Right lung (tissue), 10 donors: ENCODE measurements at places on chromosomes 16 and 17.
A peak's percentile ranks its signal among the peaks of the same experiment; 100 is the strongest.

GRCh38 chr16:88777471-88778270 is 7.3 kb downstream of the PIEZO1 start:
- no peak for DNase-seq

- no peak for DNase-seq
These were observed 114.6 kb downstream of the SLC39A11 start for GRCh38 chr17:72977771-72978417.

- peak; percentile 86 for DNase-seq
These were observed 50.0 kb downstream of the VAC14 start for GRCh38 chr16:70750893-70751467.

DNA sequence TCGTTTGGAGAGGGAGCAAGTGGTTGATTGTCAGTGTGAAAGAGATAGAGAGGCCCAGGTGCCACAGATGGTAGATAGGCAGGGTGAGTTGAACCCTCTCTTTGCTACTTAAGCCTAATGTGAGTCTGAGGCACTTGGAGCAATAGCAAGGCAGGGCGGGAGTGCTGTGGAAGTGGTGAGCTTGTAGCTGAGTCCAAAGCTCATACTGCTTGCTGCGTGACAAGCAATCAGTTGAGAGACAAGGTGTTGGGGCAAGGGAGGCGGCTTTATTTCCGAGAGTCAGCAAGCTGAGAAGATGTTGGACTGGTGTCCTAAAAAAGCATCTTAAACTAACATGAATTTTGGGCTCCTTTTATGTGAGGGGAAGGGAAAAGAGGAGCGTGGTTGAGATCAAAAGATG is 112.9 kb upstream of the ZKSCAN2 start:
- DNase-seq = no peak

DNA sequence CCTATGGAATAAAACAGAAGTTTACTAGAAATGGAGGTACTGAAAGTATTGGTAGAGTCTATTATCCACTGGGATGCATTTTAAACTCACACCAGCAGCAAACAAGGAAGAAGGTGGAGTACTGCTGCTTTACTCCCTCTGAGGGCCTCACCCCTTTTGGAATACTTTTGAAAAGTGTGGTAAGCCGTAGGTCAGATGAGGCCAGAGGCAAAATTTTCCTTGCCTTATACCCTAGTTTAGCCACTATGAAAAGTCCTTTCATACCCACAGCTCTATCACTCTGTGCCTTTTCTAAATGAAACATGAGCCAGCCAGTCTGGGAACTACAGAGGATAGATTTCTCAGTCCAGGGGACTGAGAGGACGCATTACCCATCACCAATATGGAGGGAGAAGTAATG is 14.0 kb downstream of the GDE1 start:
- no peak for DNase-seq

GRCh38 chr17:68452724-68453290 is 4.5 kb downstream of the WIPI1 start:
- DNase-seq = no peak

GRCh38 chr17:42744283-42744805 is 496 bp downstream of the EZH1 start:
- no peak for DNase-seq

GRCh38 chr16:20393801-20394577 is 10.5 kb downstream of the PDILT start:
- peak; percentile 43 for DNase-seq

- DNase-seq = no peak
These were observed 43.1 kb downstream of the CDH8 start for GRCh38 chr16:61993108-61993507.

GRCh38 chr16:66544016-66544757 is 5.7 kb downstream of the TK2 start:
- DNase-seq = no peak

DNA sequence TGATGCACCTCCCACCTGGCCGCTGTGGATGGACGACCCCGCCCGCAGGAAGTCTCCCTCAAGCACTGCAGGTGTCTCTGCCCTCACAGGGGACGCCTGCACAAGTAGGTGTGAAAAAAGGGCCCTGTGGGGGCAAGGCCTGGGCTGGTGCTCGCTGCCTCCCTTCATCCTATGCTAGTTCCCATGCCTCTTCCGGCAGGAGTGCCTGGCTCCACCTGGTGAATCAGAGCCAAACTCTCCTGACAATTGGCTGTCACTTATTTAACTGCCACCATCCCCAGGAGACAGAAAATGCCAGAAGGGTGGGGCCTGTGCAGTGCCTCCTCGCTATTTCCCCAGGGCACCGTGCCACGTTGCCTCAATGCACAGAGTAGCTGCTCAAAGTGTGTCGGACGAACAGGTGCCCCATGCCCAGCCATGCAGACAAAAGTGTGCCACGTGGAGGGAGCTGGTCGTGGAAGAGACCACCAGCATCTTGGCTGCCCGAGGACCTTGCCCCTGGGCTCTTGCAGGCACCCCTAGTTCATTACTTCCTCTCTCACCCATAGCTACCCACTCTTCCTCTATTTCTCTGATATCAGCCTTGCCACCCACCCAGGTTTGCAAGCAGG is 170.7 kb downstream of the SEC14L1 start:
- no peak for DNase-seq

GRCh38 chr16:75460446-75460845 is 4.0 kb downstream of the TMEM170A start:
- DNase-seq = peak; percentile 90

DNA sequence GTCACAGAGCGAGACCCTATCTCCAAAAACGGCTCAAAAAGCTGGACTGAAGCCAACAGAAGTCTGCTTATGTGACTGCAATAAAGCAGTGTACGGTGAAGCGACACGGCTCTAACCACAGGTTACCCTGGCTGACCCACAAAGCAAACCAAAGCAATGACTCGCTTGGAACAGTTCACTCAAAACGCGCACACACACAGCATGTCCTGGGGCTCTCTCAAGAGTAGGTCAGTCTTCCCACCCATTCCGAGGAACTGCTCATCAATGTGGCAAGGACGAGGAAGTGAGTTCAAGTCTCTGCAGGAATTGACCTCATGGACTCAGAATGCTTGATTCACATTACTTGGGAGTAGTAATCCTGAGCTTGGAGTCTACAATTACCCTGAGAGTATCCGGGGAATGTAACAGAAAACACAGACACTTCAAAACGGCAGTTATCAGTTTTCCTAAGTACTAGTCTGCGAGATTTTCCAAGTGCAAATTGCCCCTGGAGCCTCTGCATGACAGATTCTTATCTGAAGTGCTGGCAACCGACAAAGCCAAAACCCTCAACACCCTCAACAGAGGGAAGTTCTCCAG is 25.4 kb downstream of the PELP1 start:
- DNase-seq = no peak

DNA sequence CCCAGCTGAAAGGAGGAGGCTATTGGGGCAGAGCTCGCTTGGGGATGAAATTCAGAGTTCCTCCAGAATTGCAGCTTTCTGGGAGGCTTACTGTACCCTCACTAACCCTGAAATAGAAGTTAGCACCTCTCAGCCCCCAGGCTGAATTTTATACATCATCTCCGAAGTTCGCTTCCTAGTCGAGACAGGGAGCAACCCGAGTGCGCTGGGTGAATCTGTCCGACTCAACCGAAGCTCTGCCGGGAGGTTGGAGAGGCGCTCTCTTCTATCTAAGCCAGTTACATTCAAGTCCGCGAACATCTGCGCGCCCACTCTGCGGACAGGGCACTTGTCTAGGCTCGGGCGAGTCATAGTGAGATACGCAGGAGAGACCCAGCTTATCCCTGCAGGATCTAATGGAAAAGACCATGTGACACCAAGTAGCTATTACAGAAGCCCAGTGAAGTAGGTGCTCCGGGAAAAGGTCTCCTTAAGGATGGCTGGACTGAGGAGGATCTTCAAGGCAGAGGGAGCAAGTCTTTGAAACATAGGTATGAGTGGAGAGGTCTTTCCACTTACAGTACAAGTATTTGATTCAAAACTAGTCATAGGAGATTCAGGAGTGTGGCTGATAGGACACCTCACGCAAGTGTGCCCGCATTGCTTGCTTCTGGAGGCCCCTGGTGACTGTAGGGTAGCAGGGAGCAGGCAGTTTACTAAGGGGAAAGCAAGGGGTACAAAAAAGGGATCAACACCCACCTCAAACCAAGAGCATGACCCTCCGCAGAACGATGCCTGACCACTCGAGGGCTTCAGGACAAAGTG is 646 bp upstream of the HES7 start:
- no peak for DNase-seq

- DNase-seq = no peak
These were observed 52.5 kb downstream of the NKD1 start for GRCh38 chr16:50600582-50601283.

GRCh38 chr17:31570951-31571892 is 179.7 kb downstream of the RAB11FIP4 start:
- no peak for DNase-seq

DNA sequence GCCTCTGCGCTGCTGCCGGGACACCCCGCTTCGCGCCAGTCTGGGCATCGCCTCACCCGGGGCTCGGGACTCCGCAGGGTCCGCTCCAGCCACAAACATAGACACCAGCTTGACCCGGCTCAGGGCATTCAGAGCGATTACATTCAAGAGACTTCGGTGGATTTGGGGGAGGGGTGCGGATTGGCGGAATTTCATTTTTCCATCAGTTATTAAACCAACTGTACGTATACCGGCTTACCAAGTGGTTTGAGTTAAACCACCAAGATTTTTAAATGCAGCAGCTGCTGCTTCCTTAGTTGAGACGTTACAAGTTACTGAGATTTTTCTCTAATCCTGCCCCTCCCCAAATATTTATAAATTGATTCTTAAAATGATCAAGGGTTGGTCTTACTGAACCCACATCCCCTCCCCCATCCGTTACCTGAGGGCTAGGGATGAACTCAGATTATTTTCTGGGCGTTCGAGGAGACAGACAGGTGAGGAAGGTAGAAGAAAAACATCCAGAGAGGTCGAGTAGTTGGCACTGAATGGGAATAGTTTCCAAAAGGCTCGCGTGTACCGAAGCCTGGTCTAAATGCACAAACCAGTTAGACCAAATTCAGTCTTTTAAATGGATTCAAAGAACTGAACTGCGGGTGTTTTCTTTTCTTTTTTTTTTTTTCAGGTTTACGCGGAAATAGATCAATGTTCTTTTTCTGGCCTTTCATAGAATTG is 1.5 kb downstream of the CRHR1 start:
- no peak for DNase-seq

GRCh38 chr17:55845385-55845784 is 94.5 kb downstream of the PCTP start:
- peak; percentile 60 for DNase-seq

DNA sequence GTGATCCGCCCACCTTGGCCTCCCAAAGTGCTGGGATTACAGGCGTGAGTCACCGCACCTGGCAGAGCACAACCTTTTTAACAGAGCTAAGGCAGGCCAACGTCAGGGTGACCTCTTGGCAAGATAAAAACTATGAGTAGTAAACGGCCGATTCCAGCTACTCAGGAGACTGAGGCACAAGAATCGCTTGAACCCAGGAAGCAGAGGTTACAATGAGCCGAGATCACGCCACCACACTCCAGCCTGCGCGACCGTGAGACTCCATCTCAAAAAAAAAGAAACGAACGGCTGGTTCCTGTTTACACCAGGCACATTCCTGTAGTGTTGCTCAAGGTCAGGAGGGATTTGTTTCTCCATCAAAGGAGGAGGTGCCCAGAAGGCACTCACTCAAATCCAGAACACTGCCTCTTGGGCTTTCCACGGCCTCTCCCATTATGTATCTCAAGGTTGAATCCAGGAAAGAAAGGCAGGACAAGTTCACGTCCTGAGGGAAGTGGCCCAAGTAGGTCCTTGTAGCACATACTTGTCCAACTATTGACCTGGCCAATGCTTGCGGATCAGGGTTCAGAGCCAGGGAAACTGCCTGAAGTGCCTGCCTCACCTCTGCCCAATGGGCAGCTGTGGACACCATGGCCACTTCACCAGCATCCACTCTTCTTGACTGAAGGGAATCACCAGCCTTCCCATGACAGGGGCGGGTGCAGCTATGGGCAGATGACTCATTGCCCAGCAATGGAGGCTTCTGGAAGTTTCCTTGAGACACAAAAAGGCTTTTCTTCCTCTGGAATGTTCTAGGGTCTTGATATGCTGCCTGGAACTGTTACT is 13.5 kb downstream of the KNOP1 start:
- no peak for DNase-seq

DNA sequence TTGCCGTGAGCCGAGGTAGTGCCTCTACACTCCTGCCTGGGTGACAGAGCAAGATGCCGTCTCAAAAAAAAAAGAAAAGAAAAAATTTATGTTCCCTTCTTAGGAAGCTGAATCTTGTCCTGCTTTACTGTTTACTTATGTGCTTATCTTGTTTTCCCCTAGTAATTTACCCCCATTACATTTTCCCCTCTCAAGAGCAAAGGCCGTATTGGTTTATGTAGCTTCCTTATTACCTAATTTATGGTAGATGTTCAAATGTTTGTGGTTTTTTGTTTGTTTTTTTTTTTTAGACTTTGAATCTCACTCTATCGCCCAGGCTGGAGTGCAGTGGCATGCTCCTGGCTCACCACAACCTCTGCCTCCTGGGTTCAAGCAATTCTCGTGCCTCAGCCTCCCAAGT is 10.3 kb upstream of the SLC52A1 start:
- no peak for DNase-seq

DNA sequence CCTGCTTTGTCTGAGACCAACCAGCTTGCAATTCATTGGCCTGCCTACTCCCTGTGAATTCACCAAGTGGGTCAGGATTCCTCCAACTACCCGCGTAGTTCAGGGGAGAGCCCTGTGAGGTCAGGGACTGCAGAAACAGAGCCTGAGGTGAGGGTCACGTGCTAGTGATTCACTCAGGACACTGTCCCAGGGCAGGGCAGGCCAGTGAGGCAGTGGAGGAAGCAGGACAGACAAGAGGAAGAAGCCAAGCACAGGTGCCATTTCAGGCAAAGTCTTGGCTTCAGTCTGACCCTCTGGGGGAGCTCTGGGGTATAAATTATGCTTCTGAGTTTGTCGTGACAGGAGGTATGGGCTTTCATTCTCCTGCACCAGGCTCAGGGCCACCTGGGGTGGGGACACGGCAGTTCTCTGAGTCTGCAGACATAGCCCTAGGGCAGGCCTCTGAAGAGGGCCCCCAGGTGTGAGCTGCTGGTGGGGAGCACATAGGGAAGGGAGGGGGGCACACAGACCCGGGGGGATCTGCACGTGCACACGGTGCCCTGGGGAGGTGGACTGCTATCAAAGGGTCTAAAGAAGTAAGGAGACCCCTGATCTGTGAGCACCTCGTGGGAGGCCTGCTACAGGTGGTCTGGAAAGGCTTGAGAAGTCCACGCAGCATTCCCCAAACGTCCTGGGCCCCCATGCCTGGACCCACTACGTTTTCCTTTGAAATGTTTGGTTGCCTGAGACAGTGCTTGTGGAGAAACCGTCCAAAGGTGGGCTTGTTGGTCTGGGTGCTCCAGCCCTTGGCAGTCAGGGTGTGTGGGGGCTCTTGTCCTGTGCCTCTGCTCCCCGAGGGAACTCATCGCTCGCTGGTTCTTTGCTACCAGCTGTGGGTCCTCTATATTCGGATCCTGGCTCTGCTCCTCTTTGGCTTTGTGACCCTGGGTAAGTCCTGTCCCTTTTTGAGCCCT is 46.4 kb downstream of the NKD1 start:
- DNase-seq = no peak

DNA sequence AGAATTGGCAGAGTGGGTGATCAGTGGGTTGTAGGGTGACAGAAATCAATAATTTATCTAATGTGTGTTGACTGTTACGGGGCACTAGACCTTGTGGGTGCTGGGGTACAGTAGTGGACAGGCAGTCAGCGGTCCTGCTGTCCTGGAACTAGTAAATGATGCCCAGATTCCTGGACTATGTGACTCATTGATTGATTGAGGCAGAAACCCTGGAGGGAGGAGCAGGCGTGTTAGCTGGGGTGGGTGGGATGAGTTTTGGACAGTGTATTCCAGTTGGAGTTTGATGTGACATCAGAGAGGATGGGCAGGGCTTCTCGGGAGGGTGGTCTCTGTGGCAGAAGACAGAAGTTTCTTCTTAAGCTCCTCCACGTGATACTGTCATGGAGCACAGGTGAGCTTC is 24.4 kb downstream of the PRMT7 start:
- DNase-seq = no peak

- DNase-seq = peak; percentile 79
These were observed 43.7 kb upstream of the TNRC6A start for GRCh38 chr16:24685539-24686432.
